Cardiac muscle cell (in vitro differentiated cells and primary cell): ENCODE measurements at places on chromosomes 5 and 9. TPM values are rescaled to one million over a fixed set of nuclear protein-coding genes. Genes with fewer than 3 reads are reported as not detected.

DNA sequence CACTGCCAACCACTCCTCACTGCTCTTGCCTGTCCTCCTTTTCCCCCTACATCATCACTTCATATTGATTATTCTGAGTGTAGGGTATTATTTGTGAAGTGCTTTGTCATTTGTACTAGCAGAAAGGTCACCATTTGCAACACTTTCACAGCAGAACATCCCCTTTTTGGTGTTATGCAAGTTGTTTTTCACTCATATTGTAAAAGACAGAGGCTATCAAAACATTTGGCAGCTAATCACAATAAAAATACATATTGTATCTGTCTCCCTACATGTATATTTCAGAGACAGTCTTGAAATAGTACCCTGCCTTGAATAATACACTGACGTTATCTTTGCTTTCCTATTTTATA lies 82.3 kb downstream of the ANXA1 start:
- no peak for DNase-seq

GRCh38 chr9:76227156-76227555 lies 167.1 kb downstream of the RFK start:
- DNase-seq, result no peak

GRCh38 chr9:17589771-17590170 lies 10.9 kb downstream of the SH3GL2 start:
- DNase-seq, result no peak

GRCh38 chr9:70490478-70490877 lies 76.0 kb upstream of the KLF9 start:
- no peak for DNase-seq

- no peak for DNase-seq
These were observed 30.4 kb upstream of the B4GALT1 start for GRCh38 chr9:33197279-33198152.

GRCh38 chr9:132632413-132633129 lies 37.2 kb downstream of the DDX31 start:
- no peak for DNase-seq

- DNase-seq, result no peak
These were observed 25.7 kb upstream of the GCNT4 start for GRCh38 chr5:75078027-75078426.

- peak; percentile 28 for DNase-seq
These were observed 133.3 kb upstream of the DMRT1 start for GRCh38 chr9:708182-708550.

DNA sequence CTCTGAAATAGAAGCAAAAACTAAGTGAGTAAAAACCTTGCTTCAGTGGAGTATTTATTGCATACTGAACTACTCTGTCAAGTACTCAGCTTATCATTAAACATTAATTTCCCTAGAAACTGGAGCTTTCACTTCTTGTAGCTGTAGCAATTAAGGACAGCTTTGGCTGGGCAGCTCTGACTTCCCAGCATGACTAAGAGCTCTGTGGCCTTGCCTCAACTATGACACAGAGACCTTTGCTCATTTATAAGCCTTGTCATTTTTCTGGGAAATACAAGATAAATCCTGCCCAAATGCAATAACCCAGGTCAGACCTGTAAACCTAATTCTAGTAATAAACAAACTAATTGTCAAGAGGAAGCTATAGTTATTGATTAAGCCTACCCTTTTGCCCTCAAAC lies 65.4 kb upstream of the STK32A start:
- DNase-seq, result no peak

DNA sequence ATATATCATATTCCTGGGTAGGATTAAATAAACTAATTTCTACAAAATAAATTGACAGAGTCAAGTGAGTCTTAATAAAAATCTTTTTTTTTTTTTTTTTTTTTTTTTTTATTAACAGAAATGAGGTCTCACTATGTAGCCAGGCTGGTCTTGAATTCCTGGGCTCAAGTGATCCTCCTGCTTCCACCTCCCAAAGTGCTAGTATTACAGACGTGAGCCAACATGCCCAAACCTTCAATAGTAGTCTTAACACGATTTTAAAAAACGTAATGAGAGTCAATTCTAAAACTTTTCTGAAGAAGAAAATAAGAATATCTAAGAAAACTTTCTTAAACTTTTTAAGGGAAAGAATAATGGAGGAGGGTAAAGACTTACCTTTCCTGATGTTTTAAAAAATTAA lies 84.2 kb downstream of the YIPF5 start:
- no peak for DNase-seq

GRCh38 chr5:50898966-50899365 lies 232.5 kb downstream of the PARP8 start:
- DNase-seq, result no peak

DNA sequence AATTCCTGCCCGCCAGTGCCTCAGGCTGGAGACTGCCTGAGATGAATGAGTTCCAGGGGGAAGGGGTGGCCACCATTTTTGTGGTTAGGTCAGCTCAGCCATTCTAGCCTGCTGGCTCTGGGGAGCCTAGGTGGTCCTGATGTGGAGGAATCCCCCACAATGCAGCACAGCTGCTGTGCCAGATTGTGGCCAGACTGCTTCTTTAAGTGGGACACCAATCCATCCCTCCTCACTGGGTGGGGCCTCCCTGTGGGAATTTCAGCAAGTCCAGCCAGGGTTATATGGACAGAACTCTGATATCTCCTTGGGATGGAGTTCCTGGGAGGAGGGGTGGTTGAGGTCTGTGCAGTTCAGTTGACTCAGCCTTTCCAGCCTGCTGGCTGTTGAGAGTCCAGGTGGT lies 51.2 kb upstream of the DAP start:
- DNase-seq, result no peak

DNA sequence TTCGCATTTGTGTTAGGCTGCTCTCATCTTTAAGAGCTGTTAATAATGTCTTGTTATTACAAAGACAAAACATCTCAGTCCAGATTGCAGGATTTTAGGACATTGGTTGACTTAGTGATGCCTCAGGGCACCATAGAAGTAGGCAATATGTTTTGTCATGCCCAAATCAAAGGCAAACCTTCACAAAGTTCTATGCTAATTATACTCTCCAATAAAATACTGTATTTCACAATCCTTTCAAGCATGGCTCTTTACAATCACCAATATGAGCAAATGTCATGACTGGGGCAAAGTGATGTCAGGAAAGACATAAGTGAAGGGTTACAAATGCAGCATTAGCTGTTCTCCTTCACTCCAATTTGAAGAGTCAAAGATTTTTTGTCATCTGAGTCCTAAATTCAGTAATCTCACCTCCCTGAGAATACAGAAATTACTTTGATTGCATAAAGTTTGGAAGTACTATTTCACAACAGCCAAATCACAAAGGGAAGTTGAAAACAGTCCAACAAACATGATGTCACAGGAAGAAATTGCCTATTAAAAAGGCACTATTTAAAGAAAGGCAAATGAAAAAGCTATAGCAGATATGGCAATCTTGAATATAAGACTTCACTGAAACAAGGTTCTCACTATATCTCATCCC lies 303.2 kb downstream of the PRR16 start:
- peak; percentile 52 for DNase-seq

DNA sequence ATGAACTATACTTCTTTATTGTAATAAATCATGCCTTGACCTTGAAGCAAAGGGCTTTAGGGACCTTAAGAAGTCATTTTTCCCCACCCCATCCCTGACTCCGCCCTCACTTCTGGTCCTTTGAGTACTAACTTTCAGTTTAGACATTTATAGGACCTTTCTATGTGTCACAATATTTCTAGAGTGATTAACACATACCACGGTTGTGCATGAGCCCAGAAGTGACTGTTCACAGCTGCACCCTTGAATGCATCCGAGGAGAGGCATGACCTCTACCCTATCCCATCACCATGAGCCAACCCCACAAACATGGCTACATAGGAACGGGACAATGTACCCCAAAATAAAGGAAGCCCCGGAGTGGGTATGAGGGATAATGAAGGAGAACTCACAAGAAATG lies 160.3 kb downstream of the HSD17B3 start:
- DNase-seq, result no peak

- DNase-seq, result peak; percentile 25
These were observed 18.4 kb downstream of the RUFY1 start for GRCh38 chr5:179568721-179569120.

- no peak for DNase-seq
These were observed 1.8 kb downstream of the MRPL36 start for GRCh38 chr5:1797855-1798254.

DNA sequence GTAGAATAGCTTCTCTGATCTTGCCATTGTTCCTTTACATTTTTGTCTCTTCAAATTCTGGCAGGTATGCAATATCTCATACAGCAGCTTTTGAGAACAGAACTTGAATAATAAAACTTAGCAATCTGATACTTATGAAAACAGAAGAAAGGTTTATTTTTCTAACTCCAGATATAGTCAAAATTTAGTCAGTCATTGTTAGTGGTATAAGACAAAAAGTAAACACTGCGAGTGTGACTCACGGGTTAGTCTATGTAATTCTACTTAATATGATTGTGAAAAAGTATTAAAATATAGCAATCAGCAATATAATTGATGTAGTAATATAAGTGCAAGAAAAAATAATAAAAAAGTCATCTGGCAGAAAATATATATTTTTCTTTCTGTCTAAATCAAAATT lies 910.4 kb downstream of the DNAH5 start:
- DNase-seq, result no peak

DNA sequence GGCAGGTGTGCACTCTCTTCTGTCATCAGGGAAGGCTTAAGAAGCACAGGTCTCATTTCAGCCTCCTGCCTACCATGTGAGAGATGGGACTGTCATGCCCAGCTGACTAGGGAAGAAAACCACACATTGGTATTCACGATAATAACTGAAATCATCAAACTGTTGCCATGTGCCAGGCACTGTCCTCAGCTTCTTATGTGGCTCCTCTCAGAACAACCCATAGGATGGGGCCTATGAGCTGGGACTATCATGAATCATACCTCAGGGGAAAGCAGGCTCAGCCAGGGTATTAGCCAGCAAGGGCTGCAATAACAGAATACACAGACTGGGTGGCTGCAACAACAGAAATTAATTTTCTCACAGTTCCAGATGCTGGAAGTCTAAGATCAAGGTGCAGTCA lies 3.3 kb downstream of the AFAP1L1 start:
- DNase-seq, result no peak

GRCh38 chr5:73624888-73625287 lies 1.1 kb upstream of the ARHGEF28 start:
- DNase-seq, result no peak

- DNase-seq, result peak; percentile 16
These were observed 1.5 kb upstream of the IL7R start for GRCh38 chr5:35855187-35855586.

GRCh38 chr9:97900103-97900737 lies 22.1 kb downstream of the TRMO start:
- peak; percentile 74 for DNase-seq

GRCh38 chr5:155773680-155774079 lies 553.3 kb upstream of the SGCD start:
- DNase-seq, result no peak

- no peak for DNase-seq
These were observed 120.7 kb upstream of the TRPM3 start for GRCh38 chr9:71242081-71242480.

DNA sequence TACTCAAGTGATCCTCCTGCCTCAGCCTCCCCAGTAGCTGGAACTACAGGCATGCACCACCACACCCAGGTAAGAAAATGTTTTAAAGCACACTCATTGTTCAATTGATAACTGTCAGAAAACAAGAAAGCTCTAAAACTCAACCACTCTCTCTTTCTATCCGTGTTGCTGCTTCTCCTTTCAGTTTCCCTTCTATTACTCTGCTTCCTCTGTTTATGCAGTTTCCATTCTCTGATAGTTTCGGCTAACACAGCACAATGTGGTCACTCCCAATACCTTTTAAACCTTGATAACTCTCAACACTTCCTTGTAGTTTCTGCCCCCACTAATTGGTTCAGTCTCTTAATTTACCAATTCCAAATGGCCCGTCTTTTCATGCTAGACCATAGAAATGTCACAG lies 59.2 kb upstream of the NR4A3 start:
- DNase-seq, result no peak

DNA sequence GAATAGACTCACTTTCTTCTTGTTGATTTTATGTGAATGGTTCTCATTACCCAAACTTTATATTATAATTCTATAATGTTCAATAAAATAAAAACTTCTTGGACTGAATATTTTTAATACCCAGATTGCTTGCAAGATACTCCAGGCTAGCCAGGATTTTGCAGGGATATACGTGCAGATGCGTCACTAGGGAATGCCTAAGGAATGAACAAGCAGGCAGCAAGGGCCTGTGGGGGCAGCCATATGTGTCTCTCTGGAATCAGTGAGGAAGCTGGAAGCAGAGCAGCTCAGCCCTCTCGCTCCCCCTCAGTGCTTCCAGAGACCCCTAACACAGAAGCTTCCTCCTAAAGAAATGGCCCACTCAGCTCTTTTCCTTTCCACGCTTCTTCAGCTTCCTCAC lies 457.4 kb downstream of the CCDC171 start:
- no peak for DNase-seq

DNA sequence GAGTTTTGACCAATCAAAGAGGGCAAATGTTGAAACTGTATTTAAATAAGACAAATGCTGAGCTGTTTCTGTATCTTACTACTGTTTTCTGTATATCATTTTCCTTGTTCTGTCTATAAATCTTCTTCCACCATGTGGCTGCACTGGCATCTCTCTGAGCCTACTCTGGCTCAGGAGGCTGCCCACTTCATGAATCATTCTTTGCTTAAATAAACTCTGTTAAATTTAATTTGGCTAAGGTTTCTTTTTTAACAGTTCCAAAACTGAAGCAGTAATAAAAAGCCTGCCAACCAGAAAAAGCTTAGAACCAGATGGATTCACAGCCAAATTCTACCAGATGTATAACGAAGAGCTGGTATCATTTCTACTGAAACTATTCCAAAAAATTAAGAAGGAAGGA lies 40.2 kb upstream of the TAS2R1 start:
- no peak for DNase-seq

Gene DOCK8
- total RNA-seq, result 0.04 TPM in 1 of 2 replicates, not detected in the other

Gene IL4
- not detected in 2 replicates for total RNA-seq

Gene PTPA
- total RNA-seq, result 197 and 257 TPM in 2 replicates

Gene FST
- total RNA-seq, result 13.0 and 17.1 TPM in 2 replicates

Gene DIMT1
- total RNA-seq, result 19.4 and 26.4 TPM in 2 replicates

Gene EQTN
- not detected in 2 replicates for total RNA-seq

Gene OTP
- not detected in 2 replicates for total RNA-seq

Gene RPL37
- 115 and 181 TPM in 2 replicates for total RNA-seq

Gene MEF2C
- 95.3 and 175 TPM in 2 replicates for total RNA-seq

Gene FCN1
- total RNA-seq, result not detected in 2 replicates

Gene PCDHAC2
- total RNA-seq, result 42.2 and 47.8 TPM in 2 replicates

Gene ELAVL2
- 4.1 and 11.2 TPM in 2 replicates for total RNA-seq

Gene BARX1
- 0.24 TPM in 1 of 2 replicates, not detected in the other for total RNA-seq
